ENCODE measurements at places on chromosomes 5 and 9. TPM values are rescaled to one million over a fixed set of nuclear protein-coding genes. Genes with fewer than 3 reads are reported as not detected.
A peak's percentile ranks its signal among the peaks of the same experiment; 100 is the strongest.

- no peak for DNase-seq
Measured at GRCh38 chr9:37324691-37325490, 97.6 kb upstream of the GRHPR start.

GRCh38 chr5:87560528-87560927 lies 147.8 kb upstream of the CCNH start:
- no peak for DNase-seq

GRCh38 chr5:103829585-103829984 lies 267.0 kb upstream of the NUDT12 start:
- no peak for DNase-seq

DNA sequence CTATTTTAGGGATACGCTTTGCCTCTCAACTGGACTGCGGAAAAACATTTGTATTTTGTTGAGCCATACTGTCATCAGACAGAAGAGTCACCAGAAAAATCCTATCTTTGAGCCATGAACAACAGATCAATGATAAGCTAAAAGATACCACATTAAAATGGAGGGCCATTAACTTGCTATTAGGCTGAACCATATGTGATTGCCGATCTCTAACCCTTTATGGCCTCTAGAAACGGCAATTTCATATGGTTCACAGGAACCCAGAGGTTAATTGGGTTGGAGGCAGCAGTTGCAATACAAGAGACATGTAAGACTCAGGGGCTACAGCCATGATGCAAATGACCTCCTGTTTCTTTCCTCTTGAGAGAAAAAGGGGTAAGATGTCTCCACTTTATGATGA lies 69.8 kb downstream of the MYO10 start:
- no peak for DNase-seq

GRCh38 chr9:96241391-96241809 lies 60.6 kb downstream of the HSD17B3 start:
- DNase-seq: peak; percentile 75

GRCh38 chr5:38806775-38807258 lies 39.0 kb upstream of the OSMR start:
- DNase-seq: no peak

DNA sequence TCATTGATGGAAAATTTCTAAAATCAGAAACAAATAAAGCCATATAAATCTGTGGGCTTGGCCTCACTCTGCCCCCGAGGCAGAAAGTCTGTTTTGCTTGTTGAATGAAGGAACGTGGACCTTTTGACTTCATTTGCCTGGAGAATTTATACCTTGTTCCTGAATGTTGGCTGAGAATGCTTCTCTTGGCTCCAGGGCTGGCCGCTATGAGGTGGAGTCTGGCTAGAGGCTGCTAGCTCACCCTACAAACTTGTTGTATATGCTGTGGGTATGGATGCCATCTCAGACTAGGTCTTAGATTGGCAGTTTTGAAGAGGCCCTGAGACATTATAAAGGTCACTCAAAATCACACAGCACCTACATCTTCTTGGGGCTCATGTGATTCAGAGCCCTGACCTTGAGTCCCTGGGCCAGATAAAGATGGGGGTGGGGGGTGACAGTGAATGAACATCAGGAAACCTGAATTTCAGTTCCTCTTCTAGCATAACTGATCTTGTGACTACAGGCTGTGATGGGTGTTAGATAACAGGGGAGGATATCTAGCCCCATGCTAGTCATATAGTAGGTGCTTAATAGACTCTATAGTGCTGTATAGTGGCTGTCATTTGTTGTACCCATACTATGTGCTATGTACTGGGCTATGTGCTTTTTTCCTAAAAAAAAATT lies 2.8 kb downstream of the GM2A start:
- no peak for DNase-seq

The TMC1 gene
- not detected for total RNA-seq

DNA sequence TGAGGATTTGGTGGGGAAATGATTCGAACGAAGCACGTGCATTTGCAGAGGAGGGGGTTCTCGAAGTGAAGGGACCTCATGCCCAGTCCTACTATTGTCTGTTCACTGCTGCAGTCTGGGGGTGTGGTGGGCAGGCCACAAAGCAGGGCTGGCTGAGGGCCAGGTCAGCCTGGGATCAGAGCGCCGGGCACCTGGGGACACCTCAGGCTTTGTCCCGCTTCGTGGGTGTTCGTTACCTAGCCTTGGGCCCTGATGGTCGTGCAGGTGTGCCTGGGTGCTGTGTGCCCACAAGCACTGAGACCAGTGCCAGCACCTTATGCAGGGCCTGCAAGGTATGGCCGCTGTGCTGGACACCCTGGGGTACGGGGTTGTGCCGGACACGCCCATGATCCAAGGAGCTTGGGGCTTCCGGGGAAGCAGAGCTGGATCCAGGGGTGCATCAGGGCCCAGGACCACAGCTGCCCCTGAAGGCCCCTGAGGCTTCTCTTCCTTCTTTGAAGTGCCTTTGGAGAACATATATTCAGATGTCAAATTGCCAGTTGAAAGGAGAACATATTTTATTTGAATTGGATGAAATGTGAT lies 80.6 kb downstream of the COL5A1 start:
- no peak for DNase-seq

DNA sequence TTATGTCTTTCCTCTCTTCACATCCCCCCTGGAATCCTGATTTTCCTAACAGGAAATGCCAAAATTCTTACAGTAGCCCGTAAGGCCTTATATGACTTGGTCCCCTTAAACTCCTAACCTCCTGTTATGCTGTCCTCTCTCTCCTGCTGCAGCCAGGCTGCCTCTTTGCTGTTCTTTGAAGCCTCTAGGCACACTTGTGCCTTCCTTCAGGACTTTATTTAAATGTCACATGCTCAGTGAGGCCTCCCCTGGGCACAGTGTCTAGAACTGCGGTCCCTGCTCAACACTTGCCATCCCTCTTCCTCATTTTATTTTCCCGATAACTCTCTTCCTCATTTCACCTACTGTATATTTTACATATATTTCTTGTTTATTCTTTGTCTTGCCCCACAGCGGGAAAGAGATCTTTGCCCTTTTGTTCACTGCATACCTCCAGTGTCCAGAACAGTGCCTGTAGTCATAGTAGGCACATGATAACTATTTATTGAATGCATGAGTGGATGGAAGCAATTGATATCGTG lies 5.5 kb upstream of the SHB start:
- no peak for DNase-seq

- peak; percentile 96 for DNase-seq
Measured at GRCh38 chr5:8457187-8458037, 588.5 kb downstream of the MTRR start.

DNA sequence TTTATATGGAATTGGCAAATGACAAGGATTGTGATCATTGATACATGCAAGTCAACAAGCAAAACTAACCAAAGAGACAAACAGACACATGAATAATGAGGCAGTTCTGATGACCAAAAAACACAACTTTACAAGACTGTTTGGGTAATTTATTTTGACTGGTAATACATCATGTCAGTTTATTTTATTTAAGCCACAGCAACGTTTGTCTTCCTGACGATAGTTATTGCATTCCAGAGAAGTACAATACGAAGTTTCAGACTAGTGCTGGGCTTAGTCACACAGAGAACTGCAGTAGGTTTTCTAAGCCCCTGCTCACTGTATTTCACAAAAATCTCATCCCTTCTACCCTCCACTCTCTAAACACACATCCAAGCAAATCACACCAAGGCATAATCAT lies 514.2 kb downstream of the RAB3C start:
- DNase-seq: no peak

DNA sequence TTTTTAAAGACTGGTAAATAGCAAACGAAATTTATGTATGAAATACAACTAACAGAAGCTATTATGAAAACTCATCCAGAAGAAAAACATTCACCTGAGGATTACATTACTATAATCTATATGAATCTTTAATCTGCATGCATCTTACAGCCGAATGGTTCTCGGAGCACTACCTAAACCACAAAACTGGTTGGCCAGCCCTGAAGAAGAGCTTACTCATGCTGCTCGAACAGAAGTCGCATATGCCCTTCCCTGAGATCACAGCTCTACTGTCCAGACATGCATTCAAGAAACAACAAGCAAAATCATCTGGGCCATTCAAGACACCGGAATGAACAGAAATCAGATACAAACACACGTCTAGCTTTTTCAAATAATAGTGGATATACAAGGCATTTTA lies 931.0 kb upstream of the DMAC1 start:
- no peak for DNase-seq

DNA sequence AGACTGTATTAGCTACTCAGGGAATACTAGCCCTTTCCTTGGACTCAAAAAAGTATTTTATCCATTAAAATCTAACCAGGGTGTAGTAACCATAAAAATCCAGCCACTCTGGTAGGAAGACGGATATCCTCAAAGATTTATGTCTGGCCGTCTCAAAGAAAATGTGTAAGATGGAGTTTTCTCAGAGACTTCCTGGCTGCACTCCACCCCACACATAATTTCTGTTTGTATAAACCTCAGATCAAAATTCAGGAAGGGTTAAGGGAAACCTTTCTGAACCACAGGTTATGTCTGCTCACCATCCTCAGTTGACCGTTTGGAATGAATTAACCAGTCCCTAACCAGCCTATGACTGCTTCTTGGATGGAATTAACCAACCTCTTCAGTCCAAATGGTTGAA lies 13.8 kb upstream of the SMIM23 start:
- DNase-seq: no peak

DNA sequence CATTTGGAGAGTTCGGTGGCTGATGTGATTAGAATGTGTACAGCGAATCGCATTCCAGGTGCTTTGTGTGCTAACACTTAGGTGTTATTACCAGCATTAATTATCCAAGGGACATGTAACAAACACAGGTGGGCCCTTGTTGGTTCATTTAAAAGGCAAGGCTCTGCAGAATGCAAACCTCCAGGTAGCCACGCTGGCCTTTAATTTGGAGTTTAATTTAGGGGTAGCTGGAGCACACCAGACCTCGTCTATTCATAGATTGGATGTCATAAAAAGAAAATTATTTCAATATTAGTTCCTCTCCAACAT lies 191.1 kb downstream of the MAT2B start:
- no peak for DNase-seq

GRCh38 chr9:10366171-10366779 lies 246.5 kb downstream of the PTPRD start:
- no peak for DNase-seq

The SLC1A1 gene
- 3.4 TPM for total RNA-seq

GRCh38 chr9:97744710-97745708 lies 47.9 kb upstream of the XPA start:
- DNase-seq: no peak

DNA sequence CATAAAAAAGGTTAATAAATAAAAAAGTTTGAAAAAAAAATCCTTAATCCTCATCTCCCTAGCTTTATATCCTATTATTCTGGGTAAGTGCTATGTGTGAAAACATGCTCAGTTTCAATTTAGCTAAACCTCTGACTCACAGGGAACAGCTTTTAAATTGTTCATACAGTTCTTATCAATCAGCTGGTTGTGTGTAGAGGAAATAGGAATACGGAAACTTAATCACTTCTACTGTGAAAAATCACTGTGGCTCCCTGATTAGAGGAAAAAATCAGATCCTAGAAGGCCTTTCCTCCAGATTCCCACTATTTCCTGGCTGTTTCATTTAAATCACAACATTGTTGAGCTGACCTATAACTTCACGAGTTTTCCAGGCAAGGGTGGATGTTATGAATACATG lies 120.5 kb downstream of the MARCHF3 start:
- no peak for DNase-seq

GRCh38 chr9:16712787-16713186 lies 157.7 kb downstream of the BNC2 start:
- no peak for DNase-seq

GRCh38 chr9:18588002-18588401 lies 114.0 kb downstream of the ADAMTSL1 start:
- no peak for DNase-seq

The PCAT7 gene
- total RNA-seq: not detected

The FGF1 gene
- total RNA-seq: 20.3 TPM

- no peak for DNase-seq
Measured at GRCh38 chr5:99936911-99937310, 598.3 kb upstream of the FAM174A start.

The SPATA31A3 gene
- total RNA-seq: not detected

The LCN1 gene
- total RNA-seq: not detected

Measured in breast epithelium (tissue), 4 donors.